ENCODE measurements at places on chromosomes 3 and 15.

DNA sequence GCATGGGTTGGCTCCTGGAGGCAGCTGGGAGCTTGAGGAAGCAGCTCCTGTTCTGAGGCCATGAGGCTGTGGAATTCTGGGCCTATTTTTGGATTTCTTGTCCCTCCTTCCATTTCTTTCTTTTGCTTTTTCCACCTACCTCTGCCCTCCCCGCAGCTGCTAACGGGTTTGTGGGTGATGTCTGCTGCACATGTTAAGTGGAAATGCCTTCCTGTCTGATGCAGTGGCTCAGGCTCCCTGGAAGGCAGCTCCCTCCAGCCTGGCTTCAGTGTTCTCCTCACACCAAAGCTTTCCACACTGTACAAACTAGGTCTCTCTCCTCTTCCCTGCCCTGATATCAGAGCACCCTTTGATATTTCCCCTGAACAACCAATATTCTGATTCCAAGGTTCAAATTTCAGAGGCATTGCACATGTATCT is 33.8 kb upstream of the ESYT3 start:
- DNase-seq, result no peak

GRCh38 chr15:62999923-63000561 is 42.5 kb upstream of the TPM1 start:
- no peak for DNase-seq

GRCh38 chr15:84653584-84653909 is 536 bp downstream of the WDR73 start:
- no peak for DNase-seq

DNA sequence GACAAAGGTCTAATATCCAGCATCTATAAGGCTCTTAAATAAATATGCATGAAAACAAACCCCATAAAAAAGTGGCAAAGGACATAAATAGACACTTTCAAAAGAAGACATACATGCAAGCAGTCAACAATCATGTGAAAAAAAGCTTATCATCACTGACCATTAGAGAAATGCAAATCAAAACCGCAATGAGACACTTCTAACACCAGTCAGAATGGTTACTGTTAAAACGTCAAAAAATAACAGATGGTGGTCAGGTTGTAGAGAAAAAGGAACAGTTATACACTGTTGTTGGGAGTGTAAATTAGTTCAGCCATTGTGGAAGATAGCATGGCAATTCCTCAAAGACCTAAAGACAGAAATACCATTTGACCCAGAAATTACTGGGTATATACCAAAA is 440.7 kb upstream of the KCNMB2 start:
- DNase-seq, result no peak

DNA sequence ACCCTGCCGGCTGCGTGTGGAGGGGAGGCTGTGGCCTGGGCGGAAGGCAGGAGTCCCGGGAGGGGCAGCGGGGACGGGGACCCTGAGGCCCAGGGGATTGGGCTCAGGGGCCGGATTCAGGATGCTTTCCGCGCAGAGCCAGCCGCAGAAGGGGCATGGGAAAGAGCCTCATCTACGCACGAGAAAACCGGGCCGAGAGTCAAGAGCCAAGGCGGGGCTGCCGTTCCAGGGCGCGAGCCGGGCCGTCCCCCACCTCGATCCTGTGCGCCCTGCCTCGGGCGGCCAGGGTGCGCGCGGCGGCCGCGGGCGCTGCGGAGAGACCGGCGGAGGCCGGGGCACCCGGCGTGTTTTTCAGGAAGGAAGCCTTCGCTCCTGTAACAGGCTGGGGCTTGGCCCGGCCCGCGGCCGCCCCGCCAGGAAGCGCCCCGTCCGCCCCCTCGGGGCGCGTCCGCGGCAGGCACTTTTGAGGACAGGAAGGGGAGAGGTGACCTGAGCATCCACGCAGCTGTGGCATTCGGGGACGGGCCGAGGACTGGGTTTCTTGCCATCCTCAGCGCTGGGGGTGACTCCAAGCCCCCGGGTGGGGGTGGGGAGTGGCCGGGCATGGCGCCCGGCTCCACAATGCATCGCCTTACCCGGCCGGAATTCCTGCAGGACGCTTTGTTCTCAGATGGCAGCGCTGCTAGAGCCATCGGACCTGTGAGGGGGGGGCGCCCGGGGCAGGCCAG is 62.3 kb upstream of the GATA2 start:
- no peak for DNase-seq

GRCh38 chr3:194082743-194083636 is 53.0 kb upstream of the HES1 start:
- DNase-seq, result no peak

Measured in stimulated activated CD4-positive, alpha-beta T cell treated with anti-CD3 and anti-CD28 coated beads, Interleukin-1b, Interleukin-23, amount 100 ng/mL, for 1 hour (primary cell).